ENCODE measurements at places on chromosomes 3 and 15.

GRCh38 chr3:37576996-37577395 is 284.7 kb upstream of the CTDSPL start:
- no peak for DNase-seq

GRCh38 chr3:37904601-37905000 is 42.9 kb downstream of the CTDSPL start:
- DNase-seq, result no peak

- DNase-seq, result no peak
Observed at GRCh38 chr3:141306922-141307321, 61.4 kb upstream of the ZBTB38 start.

GRCh38 chr3:151372063-151372820 is 12.3 kb downstream of the P2RY12 start:
- no peak for DNase-seq

DNA sequence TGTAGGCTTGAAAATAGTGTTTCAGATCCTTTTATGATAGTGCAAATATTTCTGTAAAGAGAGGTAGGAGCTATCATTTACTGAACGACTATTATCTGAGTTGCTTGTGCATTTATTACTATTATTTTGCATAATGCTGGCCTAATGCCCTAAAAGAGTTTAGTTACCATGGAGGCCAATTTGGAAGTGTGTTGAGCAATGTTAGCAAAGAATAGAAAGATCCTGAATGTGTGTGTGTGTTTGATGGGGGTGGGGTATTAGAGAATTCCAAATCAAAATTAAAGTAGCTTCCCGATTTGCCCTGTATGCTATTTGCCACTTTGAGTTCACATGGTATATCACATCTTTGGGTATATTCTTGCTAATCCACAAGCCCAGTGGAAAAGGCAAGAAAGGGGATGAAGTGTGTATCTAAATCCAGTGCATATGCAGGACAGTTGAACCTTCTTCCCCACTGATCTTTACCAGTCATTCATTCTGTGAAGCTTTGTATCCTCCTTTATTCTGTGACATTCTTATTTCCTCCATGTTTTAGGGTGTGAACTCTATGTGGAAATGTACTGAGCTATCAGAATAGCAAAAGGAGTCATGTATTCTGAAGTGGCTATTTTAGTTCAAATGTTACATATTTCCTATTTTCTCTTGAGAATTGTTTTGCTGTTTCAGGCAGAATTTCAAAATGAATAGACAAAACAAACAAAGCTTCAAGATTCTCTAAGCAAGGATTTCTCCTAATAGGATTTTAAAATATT is 45.7 kb upstream of the PLSCR5 start:
- no peak for DNase-seq

- no peak for DNase-seq
Observed at GRCh38 chr3:114052216-114052615, 4.1 kb downstream of the CCDC191 start.

- DNase-seq, result no peak
Observed at GRCh38 chr3:58622436-58622835, 44.1 kb downstream of the FAM3D start.

- no peak for DNase-seq
Observed at GRCh38 chr3:69313251-69313650, 72.6 kb downstream of the FRMD4B start.

GRCh38 chr15:54033356-54033860 is 55.2 kb downstream of the UNC13C start:
- no peak for DNase-seq

DNA sequence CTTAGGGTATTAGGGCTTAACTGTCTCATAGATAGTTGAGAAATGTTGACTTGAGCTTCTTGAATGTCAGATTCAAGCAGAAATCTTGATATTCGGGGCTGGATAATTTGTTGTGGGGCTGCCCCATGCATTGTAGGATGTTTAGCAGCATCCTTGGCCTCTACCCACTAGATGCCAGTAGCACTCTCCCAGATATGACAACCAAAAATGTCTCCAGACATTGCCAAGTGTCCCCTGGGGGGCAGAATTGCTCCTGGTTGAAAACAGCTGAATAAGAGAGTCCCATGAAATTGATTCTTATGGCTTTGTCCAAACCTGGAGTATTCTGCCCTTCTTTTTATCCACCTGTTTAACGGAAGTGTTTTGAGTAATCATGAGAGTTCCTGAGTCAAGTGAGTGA is 15.9 kb upstream of the LCMT2 start:
- DNase-seq, result no peak

DNA sequence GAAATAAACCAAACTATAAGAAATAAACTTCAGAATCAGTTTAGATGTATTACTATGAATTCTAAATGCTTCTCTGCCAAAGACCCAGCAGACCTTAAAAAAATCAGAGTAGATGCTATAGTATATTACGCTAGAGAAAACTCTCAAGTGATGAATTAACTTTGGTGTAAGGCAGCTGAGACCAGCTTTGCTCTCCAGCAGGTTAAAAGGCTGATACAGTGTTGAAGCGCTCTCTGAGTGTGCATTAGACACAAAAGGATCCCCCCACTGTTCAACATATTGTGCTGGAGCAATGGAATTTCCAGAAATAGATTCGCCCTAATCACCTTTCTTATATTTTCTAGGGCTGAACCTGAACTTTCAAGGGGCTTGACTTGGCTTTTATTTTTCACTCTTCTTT is 190.0 kb downstream of the EFHB start:
- DNase-seq, result no peak

DNA sequence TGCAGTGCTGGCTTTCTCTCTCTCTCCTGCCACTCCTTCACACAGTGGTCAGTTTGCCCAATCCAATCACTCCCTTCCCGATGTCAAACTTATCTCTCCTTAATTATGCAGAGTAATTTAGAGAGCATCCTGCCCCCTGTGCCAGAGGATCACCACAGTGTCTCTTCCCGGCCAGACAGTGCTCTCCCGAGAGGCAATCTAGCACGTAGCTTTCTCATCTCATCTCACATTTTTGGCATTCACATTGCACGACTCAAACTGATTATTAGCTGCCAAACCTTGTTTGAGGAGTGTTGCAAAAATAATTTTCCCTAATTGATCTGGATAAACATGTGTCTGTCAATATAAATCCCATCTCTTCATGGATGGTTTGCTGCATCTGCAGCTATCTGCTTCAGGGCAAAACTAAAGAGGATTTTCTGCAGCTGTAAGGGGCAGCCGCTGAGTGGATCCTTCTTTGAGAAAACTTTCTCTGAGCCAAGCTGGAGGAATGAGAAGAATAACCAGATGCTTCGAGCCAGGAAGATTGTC is 37.8 kb downstream of the SSUH2 start:
- no peak for DNase-seq

GRCh38 chr15:60389261-60390077 is 8.3 kb downstream of the ANXA2 start:
- DNase-seq, result no peak

DNA sequence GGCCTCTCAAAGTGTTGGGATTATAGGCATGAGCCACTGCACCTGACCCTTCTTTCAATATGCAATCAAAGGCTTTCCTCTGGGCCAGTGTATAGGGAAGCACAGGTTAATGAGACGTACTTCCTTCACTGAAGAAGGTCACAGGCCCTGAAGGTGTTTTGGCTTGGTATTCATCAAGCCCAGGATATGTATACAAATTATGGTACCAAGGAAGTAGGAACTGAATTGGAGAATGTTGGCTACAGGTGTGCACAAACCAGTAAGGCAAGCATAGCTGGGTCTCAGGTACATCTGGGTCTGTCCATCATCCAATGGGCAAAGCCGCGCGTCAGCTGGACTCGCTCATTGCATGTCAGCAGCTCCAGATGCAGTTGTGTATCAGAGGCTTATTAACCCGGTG is 237.9 kb downstream of the ADAMTS17 start:
- DNase-seq, result no peak

DNA sequence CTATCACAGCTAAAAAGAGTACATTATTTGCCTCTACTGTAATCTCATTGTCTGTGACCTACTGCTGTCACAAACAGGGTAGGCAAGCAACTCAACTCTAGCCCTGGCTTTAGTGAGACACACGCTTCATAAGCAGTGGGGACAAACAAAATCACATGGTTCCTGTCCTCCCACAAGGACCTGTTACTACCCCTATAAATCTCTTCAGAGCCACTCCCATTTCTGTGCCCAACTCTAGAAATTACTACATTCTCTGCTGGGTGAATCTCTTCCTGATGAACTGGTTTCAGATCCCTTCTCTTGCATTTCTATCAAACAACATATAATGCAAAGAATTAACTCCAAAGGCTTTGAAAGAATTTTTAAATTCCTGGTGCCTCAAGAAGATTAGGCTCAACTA is 117.3 kb downstream of the DMXL2 start:
- no peak for DNase-seq

DNA sequence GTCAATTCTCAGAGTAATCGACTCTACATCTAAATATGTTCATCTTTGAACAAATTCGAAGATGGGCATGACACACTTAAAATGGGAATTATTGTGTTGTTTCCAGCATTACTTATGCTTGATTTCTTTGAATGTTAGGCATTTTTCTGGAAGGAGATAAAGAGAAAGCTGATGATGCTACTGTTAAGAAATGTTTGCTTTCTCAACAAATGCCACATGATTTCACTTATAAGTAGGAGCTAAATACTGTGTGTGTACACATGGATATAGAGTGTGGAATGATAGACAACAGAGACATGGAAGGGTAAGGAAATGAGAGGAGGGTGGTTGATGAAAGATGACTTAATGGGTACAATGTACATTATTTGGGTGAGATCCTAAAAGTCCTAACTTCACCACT is 400.9 kb downstream of the TBL1XR1 start:
- no peak for DNase-seq

DNA sequence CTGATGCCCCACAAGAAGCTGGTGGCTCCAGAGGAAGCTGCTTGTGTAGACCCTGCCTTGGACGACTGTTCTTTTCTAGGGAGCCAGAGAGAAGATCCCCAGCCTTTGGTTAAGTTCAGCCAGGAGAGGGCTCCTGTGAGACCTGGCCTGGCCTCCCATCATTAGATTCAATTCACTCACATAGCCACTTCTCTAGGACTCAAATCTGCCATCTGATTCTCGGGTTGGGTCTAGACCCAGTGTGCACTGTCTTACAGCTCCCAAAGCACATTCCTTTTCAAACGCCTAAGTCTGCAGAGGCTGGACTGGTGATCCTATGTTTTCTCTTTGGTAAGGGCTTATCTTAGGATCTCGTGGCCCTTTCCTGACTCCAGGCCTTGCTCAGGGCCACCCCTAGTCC is 81.7 kb upstream of the NPHP3 start:
- peak; percentile 38 for DNase-seq

- no peak for DNase-seq
Observed at GRCh38 chr15:101035611-101036010, 116.5 kb downstream of the LRRK1 start.

DNA sequence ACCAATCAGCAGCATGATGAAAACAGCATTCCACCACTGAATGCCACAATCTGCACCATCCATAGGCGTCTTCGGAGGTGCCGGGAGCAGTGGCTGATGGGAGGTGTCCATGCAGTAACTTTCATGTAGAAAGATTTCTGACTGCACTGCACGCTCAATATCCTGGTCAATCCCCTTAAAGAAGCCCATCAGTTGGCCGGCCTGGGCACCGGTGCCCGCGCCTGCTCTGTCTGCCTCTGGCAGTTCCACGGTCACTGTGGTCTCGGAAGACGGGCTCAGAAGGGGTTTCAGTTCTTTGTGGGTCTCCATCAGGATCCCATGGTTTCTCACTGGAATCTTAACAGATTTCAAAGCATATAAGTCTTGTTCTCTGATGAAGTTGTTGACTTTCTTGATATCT is 3.9 kb downstream of the LYSMD4 start:
- no peak for DNase-seq

- no peak for DNase-seq
Observed at GRCh38 chr3:55307622-55308021, 179.5 kb downstream of the WNT5A start.

DNA sequence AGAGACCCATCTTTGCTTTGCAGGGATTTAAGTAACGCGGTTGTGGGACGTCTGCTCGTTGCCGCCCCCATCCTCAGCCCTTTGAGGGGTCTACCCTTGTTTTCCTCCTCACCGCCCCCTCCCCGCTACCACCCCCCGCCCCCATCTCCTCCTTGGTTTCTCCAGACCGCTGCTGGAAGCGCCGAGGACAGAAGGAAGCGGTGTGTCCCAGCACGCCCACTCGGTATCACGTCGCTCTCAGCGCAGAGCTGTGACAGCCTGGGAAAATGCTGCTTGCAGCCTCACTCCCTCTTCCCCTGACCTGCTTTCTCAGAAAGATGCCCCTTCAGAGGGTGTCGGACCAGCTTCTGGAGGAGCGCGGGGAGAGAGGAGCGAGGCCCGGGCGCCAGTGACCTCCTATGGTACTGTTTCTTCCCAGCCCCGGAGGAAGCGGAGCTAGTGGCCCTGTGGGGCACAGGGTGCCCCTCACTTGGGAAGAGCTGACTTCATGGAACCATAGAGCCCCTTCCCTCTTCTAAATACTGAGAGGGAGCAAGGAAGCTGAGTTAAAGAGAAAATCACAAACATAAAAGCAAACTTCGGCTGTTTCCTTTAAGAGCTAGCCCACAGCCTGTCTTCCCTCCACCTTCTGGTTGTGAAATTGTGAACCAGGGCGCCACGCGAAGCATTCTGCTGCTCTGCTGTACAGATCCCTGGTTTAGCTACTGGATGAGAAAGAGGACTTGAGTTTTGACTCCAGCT is 698 bp downstream of the IL1RAP start:
- peak; percentile 43 for DNase-seq

DNA sequence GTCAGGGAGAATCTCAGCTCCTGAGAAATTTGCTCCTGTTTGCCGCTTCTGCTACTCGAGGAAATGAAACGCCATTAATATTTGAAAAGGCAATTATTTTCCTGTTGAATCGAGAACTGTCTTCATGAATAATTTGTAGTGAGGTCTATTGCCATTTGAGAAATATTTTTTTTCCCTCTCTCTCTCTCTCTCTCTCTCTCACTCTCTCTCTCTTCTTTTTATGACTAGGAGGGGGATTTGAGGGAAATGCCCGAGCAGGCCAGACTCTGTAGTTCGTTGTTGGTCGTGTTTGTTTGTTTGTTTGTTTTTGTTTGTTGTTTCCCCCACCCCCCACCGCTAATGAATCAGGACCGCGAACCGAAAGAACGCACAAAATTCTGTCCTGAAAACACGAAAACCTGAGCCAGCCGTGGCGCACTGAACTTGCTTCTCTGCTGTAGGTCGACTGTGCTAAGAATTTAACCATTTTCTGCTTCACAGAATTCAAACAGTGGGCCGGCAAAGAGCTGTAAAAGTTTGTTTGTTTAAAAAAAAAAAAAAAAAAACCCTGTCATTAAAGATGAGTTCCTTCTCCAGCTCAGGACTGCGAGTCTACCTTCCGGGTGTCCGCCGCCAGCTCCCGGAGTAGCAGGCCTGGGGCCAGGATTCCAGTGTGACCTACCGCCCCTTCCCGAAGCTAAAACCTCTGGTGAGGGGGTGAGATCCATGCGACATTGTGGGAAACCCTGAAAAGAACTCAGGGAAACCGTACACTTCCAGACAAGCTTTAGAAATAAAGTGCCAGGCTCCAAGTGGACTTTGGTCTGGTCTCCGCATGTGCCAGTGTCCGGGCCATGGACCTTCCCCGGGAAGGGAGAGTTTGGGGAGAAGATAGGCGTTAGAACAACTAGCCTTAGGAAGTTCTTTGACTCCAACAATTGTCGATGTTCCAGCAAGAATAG is 12.1 kb downstream of the ZIC4 start:
- DNase-seq, result no peak

GRCh38 chr3:52006017-52006819 is 10.5 kb upstream of the RPL29 start:
- no peak for DNase-seq
